Posterior cingulate gyrus (tissue), 11 donors: ENCODE measurements at places on chromosomes 7 and 10.

GRCh38 chr7:158868764-158869410, 12.5 kb downstream of the DYNC2I1 start:
- DNase-seq: no peak

DNA sequence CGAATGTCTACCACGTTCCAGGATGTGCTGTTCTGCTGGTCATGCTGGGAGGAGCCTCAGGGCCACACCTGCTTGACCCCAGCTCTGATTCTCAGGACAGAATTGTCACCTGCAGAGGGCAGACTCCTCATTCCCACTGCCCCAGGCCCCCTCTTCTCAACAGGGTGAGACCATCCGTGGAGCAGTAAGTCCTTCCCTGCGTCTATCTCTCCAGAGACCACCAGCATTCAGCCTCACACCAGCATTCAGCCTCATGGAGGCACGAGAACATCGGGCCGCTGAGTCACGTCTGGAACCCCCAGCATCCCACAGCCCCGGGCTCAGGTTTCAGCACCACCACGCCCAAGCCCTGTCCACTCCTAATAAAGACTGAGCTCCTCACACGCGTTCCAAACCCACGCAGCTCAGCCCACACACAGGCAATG, 273.4 kb downstream of the DIP2C start:
- no peak for DNase-seq

- DNase-seq: peak; percentile 93
These were observed at the start of gene VSIR for GRCh38 chr10:71773221-71773971. VSIR (minus strand) TSS chr10:71773520; CDS start chr10:71773439, 81 bp downstream.

GRCh38 chr7:2003451-2003930, 229.3 kb downstream of the MAD1L1 start:
- peak; percentile 22 for DNase-seq

GRCh38 chr10:129771991-129772431, 192.1 kb downstream of the EBF3 start:
- DNase-seq: no peak

- DNase-seq: no peak
These were observed 87.9 kb upstream of the RNF148 start for GRCh38 chr7:122790591-122790990.

- no peak for DNase-seq
These were observed 135.8 kb downstream of the MAPK8 start for GRCh38 chr10:48442090-48442808.

GRCh38 chr7:140512317-140513000, 33.2 kb upstream of the MKRN1 start:
- no peak for DNase-seq

- no peak for DNase-seq
These were observed 132.1 kb downstream of the MACC1 start for GRCh38 chr7:20085086-20085485.

DNA sequence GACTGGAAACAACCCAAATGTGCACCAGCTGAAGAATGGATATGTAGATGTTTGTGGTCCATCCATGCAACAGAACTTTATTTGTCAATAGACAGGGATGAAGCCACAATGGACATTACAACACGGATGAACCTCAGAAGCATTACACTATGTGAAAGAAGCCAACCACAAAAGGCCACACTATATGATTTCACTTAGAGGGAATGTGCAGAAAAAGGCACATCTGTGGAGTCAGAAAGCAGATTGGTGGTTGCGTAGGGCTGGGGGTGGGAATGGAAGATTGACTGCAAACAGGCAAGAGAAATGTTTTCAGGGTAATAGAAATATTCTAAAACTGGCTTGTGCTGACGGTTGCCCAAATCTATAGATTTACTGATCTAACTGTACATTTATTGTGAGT, 34.3 kb upstream of the WASHC2A start:
- DNase-seq: no peak

DNA sequence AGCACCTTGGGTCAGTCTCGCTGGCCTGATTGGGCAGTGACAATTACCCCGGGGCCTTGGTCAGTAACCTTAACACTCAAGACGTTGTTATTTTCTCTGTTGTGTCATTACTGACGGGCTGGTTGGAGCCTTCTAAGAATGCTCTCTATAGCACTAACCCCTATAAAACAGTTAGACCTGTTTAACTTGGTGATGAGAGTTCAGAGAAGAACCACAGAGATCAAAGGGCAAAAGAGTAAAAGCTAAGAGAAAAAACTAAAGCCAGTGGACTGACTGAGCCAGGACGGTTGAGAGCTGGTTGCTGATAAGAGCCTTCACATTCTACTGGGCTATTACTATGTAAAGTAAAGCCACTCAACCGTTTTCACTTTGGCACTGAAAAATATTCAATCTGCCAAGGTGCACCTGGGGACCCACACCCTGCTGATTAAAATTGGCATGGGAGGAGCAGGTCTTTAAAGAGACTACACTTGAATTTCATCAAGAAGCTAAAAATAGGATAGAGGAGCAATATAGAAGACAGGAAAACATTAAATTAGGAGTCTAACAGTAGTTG, 13.6 kb upstream of the ITGB1 start:
- no peak for DNase-seq

DNA sequence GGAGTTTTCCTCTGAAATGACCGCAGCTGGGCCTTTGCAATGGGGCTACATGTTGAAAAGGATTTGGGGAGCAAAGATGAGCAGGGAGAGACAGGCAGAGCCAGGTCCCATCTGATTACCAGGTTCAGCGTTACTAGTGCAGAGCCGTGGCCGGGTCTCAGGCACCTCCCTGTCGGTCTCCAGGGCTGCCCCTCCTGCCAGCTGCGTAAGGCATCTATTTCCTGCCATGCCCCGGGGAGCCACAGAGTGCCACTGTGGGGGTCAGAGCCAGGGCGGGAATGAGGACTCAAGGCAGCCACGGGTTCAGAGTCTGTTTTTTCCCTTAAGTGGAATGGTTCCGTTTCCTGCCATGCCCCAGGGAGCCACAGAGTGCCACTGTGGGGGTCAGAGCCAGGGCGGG, 382.6 kb upstream of the SHH start:
- no peak for DNase-seq

GRCh38 chr10:50358411-50358810, 107.1 kb upstream of the ASAH2 start:
- no peak for DNase-seq

GRCh38 chr7:2504128-2504888, 15.3 kb upstream of the LFNG start:
- DNase-seq: no peak

- DNase-seq: no peak
These were observed 48.1 kb upstream of the ZPBP start for GRCh38 chr7:50141131-50141530.

DNA sequence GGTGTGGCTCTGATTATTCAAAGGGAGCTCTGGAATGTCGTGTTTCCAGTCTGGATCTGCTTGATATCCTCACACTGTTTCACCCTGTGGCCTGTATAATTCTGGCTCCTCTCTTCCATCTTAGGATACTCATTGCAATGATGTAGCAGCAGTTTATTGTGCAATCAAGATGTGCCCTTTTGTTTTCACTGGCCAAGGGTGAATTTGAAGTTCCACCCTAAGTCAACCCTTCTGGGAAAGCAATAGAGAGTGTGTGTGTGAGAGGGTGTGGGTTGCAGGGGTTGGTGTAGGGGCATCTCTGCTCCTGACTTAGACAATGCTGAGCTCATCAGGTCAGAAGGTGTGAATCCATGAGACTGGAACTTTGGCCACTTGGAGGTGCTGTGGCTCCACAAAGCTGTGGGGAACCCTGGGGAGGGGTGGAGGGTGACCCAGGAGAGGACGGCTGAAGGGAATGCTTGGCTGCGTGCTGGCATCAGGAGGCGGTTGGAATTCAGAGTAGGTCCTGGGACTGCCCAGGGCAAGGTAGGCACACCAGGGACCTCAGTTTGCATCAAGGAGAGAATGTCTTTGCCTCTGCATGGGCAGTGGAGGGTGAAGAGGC, 118.0 kb upstream of the PRSS58 start:
- DNase-seq: no peak

DNA sequence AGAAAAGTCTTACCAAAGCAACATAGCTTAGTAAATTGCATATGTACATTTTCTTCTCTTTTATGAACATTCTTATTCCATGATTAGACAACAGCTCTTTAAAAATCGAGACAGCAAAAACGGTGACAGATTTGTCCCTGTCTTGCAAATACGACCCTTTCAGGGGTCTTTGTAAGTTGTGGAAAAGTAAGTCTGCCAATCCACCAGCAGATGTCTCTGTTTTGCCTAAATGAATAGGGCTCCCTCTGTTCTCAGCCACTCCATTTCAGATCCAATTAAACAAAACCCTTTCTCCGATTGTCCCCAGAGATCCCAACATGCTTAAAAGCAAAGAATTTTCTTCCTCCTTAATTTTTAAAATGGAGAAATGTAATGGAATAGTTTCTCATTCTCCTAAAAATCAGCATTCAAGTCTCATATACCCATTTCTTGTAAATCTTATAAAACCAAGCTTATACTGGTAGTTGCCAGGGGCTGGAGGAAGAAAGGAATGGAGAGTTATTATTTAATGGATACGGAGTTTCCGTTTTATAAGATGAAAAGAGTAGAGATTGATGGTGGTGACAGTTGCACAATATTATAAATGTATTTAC, 61.0 kb upstream of the NFE2L3 start:
- DNase-seq: no peak

DNA sequence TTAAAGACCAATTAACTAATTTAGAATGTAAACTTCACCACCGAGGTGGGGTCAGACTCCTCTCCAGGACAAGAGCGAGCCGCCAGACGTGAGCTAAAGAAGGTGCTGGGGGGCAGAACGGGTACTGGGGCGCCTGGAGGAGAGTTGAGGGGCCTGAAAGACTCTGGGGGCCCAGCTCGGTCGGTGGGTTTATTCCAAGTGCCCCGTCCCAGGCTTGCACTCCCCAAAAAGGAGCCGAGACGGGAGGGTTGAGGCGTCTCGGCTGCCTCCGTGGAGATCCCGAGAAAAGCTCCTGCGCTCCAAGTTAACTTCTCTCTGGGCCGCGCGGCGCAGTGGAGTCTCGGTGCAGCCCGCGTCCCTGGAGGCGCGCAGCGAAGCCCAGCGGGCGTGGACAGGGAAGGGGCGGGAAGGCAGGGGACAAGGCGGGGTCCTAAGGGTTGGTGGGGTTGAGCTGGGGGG, 553.3 kb downstream of the TFEC start:
- peak; percentile 75 for DNase-seq

- no peak for DNase-seq
These were observed 15.1 kb upstream of the SH3PXD2A start for GRCh38 chr10:103870516-103870915.

GRCh38 chr10:92598321-92598720, 5.4 kb downstream of the KIF11 start:
- DNase-seq: no peak

DNA sequence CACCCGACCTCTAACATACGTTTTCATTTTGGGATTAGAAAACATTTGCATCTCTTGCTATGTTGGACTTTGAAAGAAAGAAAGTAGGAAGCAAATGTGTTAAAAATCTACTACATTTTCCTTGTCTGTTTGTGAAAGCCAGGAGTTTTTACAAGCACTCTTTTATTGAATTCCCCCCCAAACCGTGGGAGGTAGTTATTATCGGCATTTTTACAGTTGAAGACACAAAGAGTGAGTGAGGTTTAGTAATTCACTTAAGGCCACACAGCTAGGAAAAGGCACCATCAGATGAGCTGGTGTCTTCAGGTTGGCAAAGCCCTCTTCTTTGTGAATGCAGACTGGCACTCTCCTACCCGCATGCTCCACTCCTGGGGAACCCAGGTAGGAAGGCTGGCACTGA, 23.5 kb upstream of the SFMBT2 start:
- DNase-seq: no peak

- no peak for DNase-seq
These were observed 707.3 kb upstream of the IGFBP3 start for GRCh38 chr7:46628389-46628788.

- no peak for DNase-seq
These were observed 36.6 kb downstream of the CD36 start for GRCh38 chr7:80675090-80675489.

GRCh38 chr7:39394105-39394680, 172.0 kb upstream of the YAE1 start:
- no peak for DNase-seq

DNA sequence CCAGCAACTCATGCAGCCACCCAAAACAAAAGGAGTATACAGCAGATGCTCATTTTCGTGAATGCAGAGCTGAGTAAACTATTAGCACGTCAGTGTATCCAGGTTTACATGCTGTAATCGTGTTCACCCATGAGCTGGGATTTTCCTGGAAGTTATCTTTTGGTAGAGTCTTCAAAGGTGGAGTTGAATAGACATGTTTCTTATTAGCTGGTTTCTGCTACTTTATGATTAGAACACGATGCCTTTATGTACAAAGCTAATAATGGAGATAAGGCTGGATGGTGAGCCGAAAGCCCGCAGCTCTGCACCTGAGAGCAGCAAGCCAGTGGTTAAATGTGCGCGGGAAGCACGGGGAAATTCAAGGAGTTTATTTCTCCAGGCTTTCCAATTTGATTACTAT, 123.8 kb downstream of the ADARB2 start:
- no peak for DNase-seq

DNA sequence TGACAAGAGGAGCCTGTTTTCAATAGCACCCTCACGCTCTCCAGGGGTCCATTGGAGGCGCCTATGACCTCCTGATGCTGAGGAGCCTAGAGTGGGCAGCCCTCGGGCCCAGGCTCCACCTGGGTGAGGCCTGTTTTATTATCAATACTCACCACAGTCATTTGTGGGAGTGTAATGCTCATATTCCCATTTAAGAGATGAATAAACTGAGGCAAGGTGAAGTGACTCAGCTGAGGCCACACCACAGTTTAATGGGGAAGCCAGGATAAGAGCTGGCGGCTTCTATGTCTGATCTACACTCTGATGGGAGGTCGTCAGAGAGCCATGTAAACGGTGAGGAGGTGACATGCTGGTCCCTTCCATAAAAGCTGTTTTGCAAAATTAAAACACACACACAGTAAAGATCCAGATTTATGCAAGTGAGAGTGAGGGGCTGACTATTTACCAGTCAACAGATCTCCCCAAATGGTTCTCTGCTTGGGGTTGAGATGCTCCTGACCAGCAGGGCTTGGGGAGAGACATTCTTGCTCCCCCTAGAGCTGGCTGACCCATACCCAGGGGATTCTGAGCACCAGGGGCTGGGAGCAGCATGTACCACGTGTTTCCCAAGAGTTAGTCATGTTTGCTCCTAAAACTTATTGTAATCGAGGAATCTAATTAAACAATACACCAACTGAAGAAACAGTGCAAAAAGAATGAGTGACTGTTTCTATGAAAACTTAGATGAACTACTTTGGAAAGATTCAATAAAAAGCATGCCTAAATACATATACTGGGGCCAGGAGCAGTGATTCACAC, 81.0 kb upstream of the INSIG1 start:
- no peak for DNase-seq
